Stimulated activated CD8-positive, alpha-beta memory T cell treated with anti-CD3 and anti-CD28 coated beads, Interleukin-2, amount 100 ng/mL, for 1 hour (primary cell): ENCODE measurements at places on chromosomes 4 and X.

DNA sequence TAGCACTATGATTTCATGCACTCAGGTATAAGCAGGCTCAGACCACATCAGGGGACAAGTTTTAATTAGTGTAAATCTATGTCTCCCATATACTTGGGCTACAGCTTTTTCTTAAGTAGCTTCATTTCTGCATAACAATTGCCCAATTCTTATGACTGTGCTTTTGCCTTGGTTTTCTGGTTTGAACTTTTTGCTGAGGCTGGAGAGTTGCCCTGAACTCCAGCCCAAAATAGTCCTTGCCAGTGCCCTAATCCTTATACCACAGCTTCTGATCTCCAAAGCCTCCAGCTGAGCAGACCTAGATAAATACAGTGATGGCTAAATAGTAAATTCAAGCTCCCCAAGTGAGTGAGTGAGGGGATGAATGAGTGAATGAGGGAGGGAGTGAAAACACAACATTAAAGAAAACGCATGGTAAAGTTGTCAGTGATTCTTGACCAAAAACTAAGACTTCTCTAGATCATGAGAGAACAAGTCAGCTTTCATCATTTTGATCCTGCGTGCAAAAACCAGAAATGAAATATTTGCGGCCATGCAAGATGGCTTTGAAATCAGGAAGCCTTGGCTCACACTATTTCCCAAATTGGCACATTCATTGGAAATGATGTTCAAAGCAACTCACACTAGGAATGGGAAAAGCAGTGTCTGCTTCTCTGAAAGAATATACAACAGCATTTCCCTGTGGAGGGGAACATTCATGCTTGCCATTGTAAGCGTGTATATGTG, 437.1 kb upstream of the CTSO start:
- no peak for DNase-seq

DNA sequence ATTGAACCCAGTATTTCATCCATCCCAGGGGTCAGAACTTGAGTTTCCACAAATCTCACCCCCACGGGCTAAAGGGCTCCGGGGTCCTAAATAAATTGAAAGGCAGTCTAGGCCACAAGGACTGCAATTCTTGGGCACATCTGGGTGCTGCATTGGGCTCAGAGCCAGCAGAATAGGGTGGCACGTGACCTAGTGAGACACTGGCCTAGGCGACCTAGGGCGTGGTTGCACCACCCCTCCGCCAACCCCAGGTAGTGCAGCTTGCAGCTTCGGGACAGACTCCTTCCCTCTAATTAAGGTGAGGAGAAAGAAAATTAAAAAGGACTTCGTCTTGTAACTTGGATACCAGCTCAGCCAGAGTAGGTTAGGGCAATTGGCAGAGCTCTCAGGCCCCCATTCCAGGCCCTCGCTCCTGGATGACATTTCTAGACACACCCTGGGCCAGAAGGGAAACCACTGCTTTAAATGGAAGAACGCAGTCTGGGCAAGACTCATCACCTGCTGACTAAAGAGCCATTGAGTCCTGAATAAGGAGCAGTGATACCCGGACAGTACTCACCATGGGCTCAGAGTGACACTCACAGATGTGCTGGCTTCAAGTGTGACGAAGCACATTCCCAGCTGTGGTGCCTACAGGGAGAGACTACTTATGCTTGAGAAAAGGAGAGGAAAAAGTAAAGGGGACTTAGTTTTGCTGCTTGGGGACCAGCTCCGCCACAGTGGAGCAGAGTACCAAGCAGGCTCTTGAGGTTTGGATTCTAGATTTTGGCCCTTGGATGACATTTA, 735.4 kb downstream of the FSTL5 start:
- no peak for DNase-seq

DNA sequence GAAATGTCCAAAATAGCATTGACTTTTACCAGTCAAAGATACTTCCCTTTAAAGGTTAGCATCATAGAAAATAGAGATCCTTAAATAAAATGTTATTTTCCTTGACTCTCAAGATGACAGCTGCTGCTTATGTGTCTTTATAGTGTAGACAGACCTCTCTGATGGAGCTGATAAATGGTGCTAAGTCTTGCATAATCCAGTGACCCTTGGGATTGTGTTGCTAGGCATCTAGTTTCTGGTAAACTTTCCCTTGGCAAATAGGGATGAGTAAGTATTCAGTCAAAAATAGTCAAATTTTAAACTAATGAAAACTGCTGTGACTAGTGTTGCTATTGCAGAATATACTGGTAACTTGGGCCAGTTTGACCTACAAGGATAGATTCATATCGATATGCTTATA, 53.6 kb downstream of the MBNL3 start:
- DNase-seq = no peak

GRCh38 chrX:40189637-40190036, 91.9 kb upstream of the BCOR start:
- no peak for DNase-seq

- DNase-seq = no peak
Observed at GRCh38 chr4:151049430-151049884, 34.4 kb upstream of the LRBA start.

GRCh38 chrX:155001873-155002272, 20.6 kb downstream of the F8 start:
- no peak for DNase-seq

GRCh38 chrX:85375333-85375738, 4.1 kb downstream of the POF1B start:
- DNase-seq = no peak

DNA sequence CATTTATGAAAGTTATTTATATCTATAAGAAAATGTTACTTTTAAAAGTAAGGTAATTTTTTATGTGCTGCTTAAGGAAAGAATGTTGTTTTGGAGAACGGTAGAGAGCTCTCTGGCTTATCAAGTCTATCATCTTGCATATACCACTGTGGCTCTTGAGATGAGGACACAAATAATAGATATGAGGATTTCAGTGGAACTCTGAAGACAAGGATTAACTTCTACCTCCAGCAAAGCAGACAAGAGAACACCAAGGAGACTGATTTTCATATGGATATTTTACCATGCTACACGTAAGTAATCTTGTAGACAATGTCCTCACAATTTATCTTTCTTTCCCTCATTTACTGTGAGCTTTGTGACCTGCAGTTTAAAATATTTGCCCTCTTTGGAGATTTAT, 557.5 kb upstream of the NDST4 start:
- DNase-seq = no peak

GRCh38 chrX:39238006-39238405, 436.7 kb downstream of the MID1IP1 start:
- DNase-seq = no peak

- DNase-seq = no peak
Observed at GRCh38 chr4:168503652-168504362, 7.0 kb downstream of the PALLD start.

GRCh38 chr4:76634220-76634619, 199.2 kb downstream of the SHROOM3 start:
- DNase-seq = no peak

- DNase-seq = no peak
Observed at GRCh38 chrX:130055899-130056298, 54.4 kb downstream of the ELF4 start.

- DNase-seq = no peak
Observed at GRCh38 chrX:49675075-49675719, 20.6 kb downstream of the PAGE1 start.

DNA sequence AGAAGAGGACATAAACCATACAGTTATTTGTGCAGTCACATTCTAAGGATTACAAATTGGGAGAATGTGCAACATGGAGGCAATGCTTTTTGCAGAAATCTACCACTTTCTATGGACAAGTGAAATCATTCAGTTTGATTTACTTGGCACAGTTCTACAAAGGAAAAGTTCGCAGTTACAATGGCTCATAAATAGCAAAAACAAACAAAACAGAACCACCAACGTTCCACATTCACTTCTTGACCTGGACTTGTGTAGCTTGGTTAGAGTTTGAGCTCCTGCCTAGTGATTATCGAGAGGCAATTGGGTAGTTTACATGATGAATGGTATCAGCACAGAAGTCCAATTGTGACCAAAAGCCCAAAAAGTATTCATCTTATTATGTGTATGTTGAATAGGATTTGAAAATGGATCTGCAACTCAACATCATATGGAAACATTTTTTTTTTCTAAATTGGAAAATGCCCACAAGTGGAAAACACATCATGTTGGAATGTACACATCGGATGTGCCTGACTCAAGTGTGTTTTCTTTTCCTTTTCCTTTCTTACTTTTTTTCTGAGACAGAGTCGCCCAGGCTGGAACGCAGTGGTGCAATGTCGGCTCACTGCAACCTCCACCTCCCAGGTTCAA, 123.8 kb downstream of the LUZP4 start:
- DNase-seq = no peak

DNA sequence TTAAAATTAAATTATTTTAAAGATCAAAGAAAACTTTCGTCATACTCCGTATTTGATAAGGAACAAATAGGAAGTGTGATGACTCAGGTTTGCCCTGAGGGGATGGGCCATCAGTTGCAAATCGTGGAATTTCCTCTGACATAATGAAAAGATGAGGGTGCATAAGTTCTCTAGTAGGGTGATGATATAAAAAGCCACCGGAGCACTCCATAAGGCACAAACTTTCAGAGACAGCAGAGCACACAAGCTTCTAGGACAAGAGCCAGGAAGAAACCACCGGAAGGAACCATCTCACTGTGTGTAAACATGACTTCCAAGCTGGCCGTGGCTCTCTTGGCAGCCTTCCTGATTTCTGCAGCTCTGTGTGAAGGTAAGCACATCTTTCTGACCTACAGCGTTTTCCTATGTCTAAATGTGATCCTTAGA, at the start of gene CXCL8:
CXCL8 (plus strand) TSS at position 217 of the 426 bp plus-strand sequence; CDS start at position 307, 90 bp downstream.
- DNase-seq = no peak

GRCh38 chr4:154691229-154691628, 52.6 kb upstream of the LRAT start:
- no peak for DNase-seq

- DNase-seq = no peak
Observed at GRCh38 chr4:178823673-178824295, 1381.5 kb upstream of the AGA start.

DNA sequence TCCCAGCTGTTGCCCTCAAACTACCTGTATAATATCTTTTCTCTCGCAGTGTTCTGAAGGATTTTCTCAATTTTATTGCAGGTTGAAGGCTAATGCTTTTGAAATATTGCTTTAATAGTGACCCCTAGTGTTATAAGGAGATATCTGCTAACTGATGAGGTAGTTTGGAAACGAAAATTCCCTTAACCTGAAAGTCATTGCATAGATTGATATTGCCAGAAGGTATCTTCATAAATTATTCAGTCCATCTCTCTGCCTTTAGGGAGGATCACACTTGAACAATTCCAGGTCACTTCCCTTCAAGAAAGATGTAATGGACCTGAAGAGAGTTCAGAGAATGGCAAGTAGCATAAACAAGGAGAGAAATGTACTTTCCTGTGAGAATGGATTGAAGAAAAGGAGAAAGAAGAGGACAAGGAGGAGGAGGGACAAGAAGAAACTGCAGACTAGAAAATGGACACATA, 44.1 kb downstream of the TIGD4 start:
- no peak for DNase-seq

GRCh38 chr4:137967480-137968190, 274.5 kb downstream of the SLC7A11 start:
- DNase-seq = no peak

- no peak for DNase-seq
Observed at GRCh38 chr4:188781655-188782054, 642.4 kb downstream of the TRIML1 start.

DNA sequence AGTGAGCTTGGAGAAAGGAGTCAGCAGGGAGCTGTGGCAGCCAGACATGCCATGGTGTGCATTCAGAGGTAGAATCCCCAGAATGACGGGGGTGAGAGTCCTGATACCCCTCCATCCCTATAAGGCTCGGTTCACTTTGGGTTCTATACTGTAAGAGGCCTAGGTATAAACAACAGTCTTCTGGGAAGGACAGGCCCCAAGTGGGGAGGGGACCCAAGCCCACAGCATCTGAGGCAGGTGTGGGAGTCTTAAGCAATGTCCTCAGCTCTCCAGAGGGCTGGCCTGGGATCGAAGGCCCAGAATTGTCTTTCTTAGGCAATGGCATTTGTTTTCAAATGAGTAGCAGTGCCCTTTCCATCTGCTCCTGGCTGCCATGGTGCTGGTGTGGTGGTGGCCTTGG, 50.2 kb upstream of the MAMLD1 start:
- no peak for DNase-seq

DNA sequence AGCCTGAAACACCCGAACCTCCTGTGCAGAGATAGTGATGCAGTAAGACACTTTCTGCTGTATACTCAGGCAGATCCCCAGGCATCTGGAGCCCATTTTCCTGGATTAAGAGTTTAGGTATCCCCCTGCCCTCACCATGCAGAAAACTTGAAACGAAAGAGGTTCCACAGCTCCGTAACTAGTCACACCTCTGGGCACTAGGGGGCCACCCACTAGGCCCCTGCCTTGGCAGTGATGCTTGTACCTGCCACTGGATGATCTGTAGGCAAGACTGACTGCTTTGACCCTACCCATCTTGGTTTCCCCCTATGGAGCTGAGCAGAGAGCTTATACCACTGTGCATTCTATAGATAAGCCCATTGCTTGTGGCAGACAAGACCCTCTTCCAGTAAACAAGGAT, 940.6 kb downstream of the PCDH19 start:
- no peak for DNase-seq

DNA sequence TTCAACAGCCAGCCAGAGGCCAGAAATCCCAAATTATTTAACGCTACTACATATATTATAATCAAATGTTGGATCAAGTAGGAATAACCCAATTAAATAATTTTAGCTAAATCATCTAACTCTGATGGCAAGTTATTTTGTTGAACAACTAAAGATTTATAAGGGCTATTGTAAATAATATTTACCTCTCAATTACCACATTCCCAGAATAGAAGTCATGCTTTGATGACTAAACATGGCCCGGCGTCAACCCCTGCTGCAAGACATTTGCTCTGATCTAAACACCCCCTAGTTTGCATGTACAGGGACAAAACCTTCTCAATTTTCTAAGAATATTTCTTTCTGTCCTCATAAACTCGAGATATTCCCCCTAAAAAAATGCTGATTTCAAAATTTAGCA, 14.2 kb downstream of the VEGFC start:
- DNase-seq = no peak

GRCh38 chrX:10190367-10190766, 33.6 kb downstream of the CLCN4 start:
- DNase-seq = no peak

DNA sequence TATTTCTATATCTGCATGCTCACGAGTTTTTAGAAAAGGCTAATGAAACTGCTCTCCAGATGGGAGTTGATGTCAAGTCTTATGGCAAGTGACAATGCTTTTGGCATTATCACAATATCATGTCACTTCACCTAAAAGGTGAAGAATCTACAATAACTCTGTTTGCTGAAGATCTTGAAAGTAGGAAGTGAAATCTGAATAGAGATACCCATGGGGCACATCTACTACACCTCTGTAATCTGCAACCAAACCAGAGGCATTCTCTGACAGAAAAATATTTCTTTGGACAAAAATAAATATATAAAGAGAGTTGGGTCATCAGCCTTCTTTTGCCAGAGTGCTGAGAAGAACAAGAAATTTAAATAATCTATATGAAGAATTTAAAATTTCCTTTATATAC, 3.9 kb upstream of the VAMP7 start:
- DNase-seq = no peak

GRCh38 chr4:159608436-159608835, 505.6 kb downstream of the RAPGEF2 start:
- DNase-seq = no peak

- no peak for DNase-seq
Observed at GRCh38 chrX:137428766-137429591, 136.9 kb upstream of the ZIC3 start.
